ENCODE measurements at places on chromosomes 4 and X. TPM values are rescaled to one million over a fixed set of nuclear protein-coding genes. Genes with fewer than 3 reads are reported as not detected.

FAT1 gene
- 217 TPM for polyA plus RNA-seq

TREX2 gene
- polyA plus RNA-seq: 0.68 TPM

TCEANC gene
- 6.8 TPM for polyA plus RNA-seq

SOD3 gene
- polyA plus RNA-seq: 12.6 TPM

ADH4 gene
- 1.5 TPM for polyA plus RNA-seq

ADH1A gene
- 12.5 TPM for polyA plus RNA-seq

BTK gene
- 4.2 TPM for polyA plus RNA-seq

NCBP2L gene
- 0.38 TPM for polyA plus RNA-seq

POU4F2 gene
- polyA plus RNA-seq: not detected

CT55 gene
- 0.43 TPM for polyA plus RNA-seq

DNA sequence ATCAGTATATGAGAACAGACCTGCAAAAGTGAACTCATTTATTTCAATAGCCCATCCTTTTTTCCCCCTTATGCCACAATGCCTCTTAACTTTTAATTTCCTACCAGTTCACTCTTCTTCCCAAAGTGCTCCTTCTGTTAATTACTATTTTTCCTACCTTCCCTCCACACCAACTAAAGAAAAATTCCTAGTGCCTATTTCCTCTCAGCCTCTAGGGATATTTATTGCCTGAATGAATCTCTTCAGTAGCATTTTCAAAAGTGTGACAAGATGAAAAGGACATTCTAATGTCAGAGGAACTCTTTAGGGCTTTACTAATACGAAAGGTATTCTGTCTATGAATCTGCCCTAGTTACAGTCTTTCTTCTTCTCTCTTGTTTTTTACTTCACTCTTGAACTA is 181.1 kb upstream of the SPRY1 start:
- DNase-seq: no peak

DNA sequence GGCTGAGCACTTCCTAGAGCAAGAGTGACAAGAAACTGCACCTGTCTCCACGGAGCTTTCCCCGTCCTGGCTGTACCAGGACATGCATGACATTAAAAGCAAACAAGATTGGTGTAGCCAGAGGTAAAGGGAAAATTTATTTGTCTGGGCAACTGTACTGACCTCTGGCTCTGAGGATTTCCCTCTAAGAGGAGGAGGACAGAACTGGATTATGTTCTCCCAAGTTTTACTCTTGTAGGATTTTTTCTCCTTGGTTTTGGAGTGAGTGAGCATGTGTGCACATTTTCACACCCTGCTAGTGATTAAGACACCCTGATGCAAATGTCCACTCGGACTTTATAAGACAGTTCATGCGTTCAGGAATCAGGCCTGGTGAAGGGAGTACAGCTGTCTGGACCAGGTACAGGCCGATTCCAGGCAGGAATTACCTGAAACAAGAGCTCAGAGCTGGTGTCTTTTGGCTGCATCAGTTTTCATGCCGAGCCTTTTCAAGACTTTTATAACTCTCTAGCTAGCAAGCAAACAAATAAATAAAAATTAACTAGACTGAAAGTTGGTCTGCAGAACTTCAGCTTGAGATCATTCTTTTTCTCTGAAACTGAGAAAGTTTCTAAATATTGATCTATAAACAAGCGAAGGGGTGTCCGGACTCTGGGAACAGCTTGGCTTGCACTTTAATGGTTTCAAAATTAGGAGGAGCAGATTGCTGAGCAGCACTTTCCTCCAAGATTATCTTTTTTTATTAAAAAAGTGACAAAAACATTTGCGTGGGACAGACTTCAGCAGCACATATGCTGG is 51.3 kb upstream of the SPRY1 start:
- DNase-seq: no peak

GRCh38 chr4:41384992-41385391 is 128.3 kb downstream of the UCHL1 start:
- DNase-seq: peak; percentile 77

GRCh38 chr4:138307319-138307718 is 65.2 kb upstream of the SLC7A11 start:
- no peak for DNase-seq

- DNase-seq: peak; percentile 39
Measured at GRCh38 chr4:89254847-89255246, 52.8 kb downstream of the GPRIN3 start.

DNA sequence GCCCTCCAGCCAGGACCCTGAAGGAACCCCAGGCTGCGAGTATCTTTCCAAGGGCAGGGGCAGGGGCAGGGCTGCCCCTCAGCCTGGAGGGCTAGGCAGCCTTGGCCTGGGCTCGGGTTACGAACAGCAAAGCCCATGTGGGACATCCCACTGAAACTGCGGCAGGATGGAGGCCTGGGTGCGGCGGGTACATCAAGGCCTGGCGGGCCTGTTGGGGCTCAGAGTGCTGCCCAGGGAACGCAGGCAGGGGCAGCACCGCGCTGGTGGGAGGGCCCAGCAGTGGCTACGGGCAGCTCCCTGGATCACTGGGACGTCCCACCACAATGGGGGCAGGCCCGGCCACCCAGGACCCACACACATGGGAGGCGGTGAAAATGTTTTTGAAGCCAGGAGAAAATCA is 10.9 kb downstream of the NAT8L start:
- DNase-seq: no peak

- DNase-seq: no peak
Measured at GRCh38 chr4:121168446-121169281, 4.5 kb upstream of the TNIP3 start.

GRCh38 chr4:80585542-80585941 is 250.0 kb downstream of the CFAP299 start:
- DNase-seq: no peak

DNA sequence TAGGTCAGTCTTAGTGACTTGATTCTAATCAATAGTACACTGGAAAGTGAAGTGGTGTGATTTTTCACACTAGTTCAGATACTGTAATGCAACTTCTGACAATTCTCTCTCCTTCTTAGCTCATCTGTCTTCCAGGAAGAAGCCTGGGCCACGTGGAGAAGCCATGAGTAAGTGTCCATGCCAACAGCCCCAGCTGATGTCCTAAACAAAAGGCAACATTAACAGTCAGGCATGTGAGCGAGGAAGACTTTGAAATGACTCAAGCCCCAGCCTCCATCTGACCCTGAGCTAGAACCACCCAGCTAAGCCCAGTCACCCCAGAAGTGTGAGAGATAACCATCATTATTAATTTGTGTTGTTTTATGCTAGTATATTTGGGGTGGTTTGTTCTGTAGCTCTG is 115.7 kb upstream of the MAGEB16 start:
- DNase-seq: no peak

GRCh38 chrX:107154787-107155620 is 36.4 kb upstream of the RBM41 start:
- DNase-seq: no peak

GRCh38 chrX:124346877-124347241 is 496 bp downstream of the SH2D1A start:
- no peak for DNase-seq

DNA sequence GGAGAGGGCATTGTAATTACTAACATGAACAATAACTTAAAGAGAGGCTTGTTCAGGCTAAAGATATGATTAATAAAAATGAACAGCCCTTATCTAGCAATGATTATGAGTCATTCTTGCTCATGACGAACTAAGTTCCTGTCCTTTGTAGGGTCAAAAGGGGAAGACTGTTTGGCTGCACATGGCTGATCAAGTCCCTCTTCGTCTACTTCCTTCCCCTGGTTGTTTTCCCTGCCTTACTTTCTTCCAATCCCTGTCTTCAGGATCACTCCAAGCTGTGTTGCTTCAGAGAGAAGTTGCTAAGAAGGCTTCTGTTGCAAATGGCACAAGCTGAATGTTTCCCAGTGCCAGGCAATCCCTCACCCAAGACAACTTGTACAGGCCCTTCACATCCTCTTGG is 115.0 kb upstream of the HS3ST1 start:
- DNase-seq: no peak

DNA sequence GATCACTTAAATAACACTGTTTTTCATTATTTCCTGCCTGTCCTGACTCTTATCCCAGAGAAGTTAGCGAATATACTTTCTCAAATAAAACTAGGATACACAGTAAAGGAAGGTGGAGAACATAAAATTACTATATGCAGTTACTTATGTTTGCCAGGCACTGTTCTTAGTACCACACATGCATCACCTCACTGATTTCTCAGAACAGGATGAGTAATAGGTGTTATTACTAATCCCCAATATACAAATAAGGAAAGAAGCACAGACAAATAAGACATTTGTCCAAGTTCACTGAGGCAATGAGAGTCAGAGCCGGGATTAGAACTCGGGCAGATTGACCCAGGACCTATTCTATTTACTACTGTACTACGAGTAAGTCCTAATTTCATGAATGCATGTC is 91.7 kb downstream of the CORIN start:
- no peak for DNase-seq

GRCh38 chr4:80568891-80569290 is 233.4 kb downstream of the CFAP299 start:
- DNase-seq: no peak

- DNase-seq: no peak
Measured at GRCh38 chr4:79048878-79049277, 109.6 kb upstream of the PAQR3 start.

GRCh38 chr4:37839426-37839825 is 12.9 kb downstream of the PGM2 start:
- no peak for DNase-seq

DNA sequence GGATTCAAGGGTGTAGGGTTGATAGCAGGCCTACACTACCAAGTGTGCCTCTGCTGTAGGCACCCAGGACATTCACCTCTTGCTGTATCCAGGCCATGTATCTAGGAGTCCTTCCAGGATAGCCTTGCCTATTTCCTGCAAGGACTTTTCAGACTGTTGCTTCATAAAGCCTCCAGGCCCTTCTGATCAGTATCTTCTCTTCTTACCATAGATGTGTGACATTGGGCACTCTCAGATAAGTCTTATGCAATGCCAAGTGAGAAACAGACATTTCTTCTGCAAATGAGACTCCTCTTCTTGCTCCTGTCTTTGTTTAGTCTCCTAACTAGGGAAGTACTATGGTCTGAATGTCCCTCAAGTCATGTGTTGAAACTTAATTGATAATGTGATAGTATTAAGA is 386.8 kb downstream of the ANKRD50 start:
- no peak for DNase-seq

DNA sequence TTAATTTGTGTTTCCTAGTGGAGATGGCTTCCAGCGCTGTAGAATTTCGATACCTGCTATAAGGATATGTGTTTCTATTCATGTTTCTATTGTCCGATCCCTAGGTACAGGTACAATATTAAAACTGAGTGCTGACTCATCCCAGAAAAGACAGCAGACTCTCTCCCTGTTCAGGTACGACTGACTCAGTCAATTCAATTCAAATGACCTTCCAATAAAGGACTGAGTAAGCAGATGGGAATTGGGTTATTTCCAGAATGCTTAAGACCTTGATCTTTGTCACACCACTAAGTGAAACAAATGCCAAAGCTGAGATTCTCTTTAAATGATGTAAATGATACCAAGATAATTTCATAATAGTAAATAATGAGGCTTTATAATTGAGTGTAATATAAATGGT is 1596.9 kb downstream of the RPA4 start:
- DNase-seq: no peak

DNA sequence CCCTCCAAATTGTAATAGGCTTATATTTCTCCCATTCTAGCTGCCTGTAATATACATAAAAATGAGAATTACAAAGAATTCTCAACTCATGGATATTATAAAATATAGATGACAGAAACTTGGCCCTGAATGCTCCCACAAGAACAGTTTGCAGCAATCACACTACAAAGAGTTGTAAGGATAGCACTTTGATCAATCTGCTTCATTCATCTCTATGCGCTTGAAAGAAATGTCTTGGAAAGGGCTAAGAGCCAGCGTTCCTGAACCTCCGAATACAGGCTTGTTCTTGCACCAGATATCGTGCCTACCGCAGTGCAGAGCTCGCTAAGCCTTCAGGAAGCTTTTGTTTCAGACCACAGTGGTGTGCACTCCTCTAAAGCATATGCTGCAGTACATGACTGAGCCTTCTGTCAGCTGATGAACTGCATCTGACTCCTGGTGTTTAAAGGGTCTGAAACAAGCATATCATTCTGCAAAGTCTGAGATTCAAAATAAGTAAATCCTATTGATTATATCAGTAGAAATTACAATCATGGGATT is 417.6 kb upstream of the ZFP42 start:
- DNase-seq: no peak

DNA sequence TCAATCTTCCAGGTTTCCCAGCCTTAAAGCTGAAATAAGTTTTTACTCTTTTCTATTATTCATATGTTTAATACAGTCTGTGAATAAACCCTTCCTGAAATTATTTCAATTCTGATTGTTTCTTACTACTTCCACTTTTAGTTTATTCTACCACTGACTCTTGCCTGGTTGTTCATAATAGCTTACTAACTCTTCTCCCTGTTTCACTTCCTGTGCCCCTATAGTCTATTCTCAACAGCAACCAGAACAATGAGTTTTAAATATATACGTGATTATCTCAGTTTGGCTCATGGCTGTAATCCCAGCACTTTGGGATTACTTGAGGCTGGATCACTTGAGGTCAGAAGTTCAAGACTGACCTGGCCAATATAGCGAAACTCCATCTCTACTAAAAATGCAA is 408.0 kb upstream of the SPOCK3 start:
- no peak for DNase-seq

- no peak for DNase-seq
Measured at GRCh38 chr4:80155316-80155982, 41.9 kb upstream of the PRDM8 start.

DNA sequence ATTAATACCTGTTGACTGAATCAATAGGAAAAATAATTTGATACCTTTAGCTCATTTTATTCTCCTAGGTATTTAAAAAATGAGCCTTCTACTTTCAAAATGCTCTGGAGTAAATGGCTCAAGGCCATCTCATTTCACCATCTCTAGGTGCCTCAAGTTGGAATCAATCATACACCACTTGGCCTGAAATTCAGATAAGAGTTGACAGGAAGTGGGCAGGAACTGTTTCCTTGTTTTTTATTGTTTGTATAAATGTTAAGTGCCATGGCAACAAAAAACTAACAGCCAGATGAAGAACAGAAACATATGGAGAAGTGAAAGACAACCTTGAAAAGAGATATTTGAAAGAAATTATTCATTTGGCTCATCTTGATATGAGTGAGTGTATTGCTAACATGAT is 12.4 kb downstream of the LIMCH1 start:
- DNase-seq: peak; percentile 80

GRCh38 chr4:78704981-78705683 is 71.0 kb upstream of the BMP2K start:
- no peak for DNase-seq

Data from left lung (tissue), 14 donors.